ENCODE measurements at places on chromosomes 16 and 17. TPM values are rescaled to one million over a fixed set of nuclear protein-coding genes. Genes with fewer than 3 reads are reported as not detected.

Gene SLC47A1
- total RNA-seq = 7.8 TPM

Gene KRTAP2-1
- total RNA-seq = not detected

Gene HSD17B1
- total RNA-seq = 3.5 TPM

Gene ASPA
- total RNA-seq = 64.9 TPM

Gene ZNF500
- total RNA-seq = 22.6 TPM

Gene BRICD5
- 27.9 TPM for total RNA-seq

Gene SCIMP
- total RNA-seq = 1.9 TPM

Gene KRTAP9-3
- not detected for total RNA-seq

Gene SUPT6H
- 80.3 TPM for total RNA-seq

Gene HSD17B2
- not detected for total RNA-seq

Gene ZNF624
- 15.0 TPM for total RNA-seq

Gene DNAH9
- total RNA-seq = 8.3 TPM

Gene LMF1
- 48.1 TPM for total RNA-seq

Gene EIF3C
- total RNA-seq = 186 TPM

Data from dorsolateral prefrontal cortex (tissue), 122 donors.